ENCODE measurements at places on chromosomes 1 and 21.

- no peak for DNase-seq
These were observed 243.0 kb downstream of the SLC45A1 start for GRCh38 chr1:8560611-8561544.

DNA sequence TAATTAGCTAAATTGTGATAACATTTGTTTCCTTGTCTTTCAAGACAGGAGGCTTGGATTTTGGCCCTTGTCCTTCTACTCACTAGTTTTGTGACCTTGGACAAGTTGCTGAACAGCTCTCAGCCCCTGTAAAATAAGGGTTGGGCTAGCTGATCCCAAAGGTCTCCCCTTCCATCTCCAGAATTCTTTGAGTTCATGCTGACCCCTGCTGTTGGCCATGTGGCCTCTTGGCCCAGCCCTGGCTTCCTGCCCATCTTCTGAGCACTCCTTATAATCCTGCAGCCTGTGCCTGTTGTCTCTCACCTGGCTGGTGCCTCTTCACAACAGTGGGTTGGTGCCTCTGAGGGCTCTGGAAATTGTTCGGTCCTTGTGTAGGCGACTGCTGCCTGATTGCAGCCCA, 10.1 kb downstream of the PTGFRN start:
- no peak for DNase-seq

- no peak for DNase-seq
These were observed 11.5 kb downstream of the RIMS3 start for GRCh38 chr1:40653851-40654537.

GRCh38 chr1:32870615-32871363, at the start of gene FNDC5:
Gene FNDC5 (minus strand): TSS chr1:32870912.
- no peak for DNase-seq

GRCh38 chr1:242043165-242043564, 44.3 kb upstream of the MAP1LC3C start:
- DNase-seq = no peak
